Stomach (tissue), 19 donors: ENCODE measurements at places on chromosomes 12 and 14. TPM values are rescaled to one million over a fixed set of nuclear protein-coding genes. Genes with fewer than 3 reads are reported as not detected.

- no peak for DNase-seq
Measured at GRCh38 chr12:3305904-3306619, 184.9 kb upstream of the PRMT8 start.

DNA sequence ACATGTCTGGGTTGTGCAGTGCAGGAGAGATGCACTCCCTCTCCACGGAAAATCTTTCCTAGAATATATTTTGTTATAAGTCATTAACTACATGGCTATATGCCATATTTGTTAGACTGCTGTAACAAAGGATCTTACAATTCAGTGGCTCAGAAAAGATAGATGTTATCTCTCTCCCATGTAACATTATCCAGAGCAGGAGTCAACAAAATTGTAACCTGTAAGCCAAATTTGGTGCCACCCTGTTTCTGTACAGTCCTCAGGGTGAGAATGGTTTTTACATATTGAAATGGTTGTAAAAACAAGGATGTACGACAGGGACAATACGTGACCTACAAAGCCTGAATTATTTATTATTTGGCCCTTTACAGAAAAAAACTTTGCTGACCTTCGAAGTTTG, 155.5 kb downstream of the KIF21A start:
- no peak for DNase-seq

DNA sequence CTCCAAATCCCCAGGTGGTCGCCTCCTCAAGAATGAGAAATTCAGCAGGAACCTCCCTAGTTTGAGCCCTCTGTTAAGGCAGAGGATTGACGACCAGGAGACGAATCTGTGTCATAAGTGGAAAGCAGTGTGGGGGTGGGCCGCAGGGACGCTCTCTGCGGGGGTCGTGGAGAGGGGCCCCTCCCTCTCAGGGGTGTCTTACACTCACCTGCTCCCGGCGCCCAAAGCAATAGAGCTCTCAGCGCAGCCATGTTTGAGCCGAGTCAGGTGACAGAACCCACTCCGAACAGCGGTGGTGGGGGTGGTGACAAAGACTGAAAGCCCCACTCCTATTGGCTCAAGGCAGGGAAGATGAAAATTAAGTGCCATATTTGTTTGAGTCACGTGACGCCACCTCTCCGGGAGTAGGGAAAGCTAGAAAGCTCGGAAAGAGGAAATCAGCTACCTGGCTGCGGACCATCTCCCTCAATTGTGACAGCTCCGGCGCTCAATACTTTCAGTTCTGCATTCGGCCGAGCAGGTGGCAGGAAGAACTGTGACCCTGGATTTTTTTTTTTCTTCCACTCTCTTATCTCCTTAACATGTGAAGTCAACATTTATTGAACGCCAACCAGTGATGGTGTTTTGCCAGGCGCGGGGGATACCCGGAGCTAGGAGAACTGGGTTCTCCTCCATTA, at the start of gene ZFYVE26:
Gene ZFYVE26, minus strand, starts transcription at position 265 of the 677 bp plus-strand sequence. CDS start 627 bp downstream, outside the sequence.
- DNase-seq = peak; percentile 92

GRCh38 chr12:122841544-122842321, 6.5 kb downstream of the HIP1R start:
- peak; percentile 71 for DNase-seq

DNA sequence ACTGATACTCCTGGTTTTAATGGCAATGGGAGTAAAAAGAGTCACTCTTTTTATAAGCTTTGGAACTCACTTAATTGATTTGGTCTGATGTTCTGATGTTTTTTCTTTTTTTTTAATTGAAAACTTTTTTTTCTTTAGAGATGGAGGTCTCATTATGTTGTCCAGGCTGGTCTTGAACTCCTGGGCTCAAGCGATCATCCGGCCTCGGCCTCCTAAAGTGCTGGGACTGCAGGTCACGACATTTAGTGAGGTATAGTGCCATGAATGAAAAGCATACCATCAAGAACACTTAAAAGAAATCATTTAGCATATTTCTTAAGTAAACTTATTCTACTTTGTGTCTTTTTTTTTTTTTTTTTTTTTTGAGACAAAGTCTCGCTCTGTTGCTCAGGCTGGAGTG, 12.7 kb upstream of the EID3 start:
- DNase-seq = no peak

DNA sequence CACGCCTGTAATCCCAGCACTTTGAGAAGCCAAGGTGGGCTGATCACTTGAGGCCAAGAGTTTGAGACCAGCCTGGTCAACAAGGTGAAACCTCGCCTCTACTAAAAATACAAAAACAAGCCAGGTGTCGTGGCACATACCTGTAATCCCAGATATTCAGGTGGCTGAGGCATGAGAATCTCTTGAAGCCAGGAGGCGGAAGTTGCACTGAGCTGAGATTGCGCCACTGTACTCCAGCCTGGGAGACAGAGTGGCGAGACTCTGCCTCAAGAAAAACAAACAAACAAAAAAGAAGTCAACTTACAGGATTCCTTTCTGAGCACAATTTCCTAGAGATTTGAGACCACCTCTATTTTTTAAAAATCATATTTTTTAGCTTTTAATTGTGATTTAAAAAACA, 45.3 kb downstream of the DGLUCY start:
- DNase-seq = no peak

- peak; percentile 71 for DNase-seq
Measured at GRCh38 chr14:75794615-75795038, 133.6 kb downstream of the TTLL5 start.

ATP2A2 gene
- 202 TPM for total RNA-seq

GPRC5A gene
- total RNA-seq = 0.58 TPM

COCH gene
- not detected for total RNA-seq
